ENCODE measurements at places on chromosomes 12 and 14. TPM values are rescaled to one million over a fixed set of nuclear protein-coding genes. Genes with fewer than 3 reads are reported as not detected.

DNA sequence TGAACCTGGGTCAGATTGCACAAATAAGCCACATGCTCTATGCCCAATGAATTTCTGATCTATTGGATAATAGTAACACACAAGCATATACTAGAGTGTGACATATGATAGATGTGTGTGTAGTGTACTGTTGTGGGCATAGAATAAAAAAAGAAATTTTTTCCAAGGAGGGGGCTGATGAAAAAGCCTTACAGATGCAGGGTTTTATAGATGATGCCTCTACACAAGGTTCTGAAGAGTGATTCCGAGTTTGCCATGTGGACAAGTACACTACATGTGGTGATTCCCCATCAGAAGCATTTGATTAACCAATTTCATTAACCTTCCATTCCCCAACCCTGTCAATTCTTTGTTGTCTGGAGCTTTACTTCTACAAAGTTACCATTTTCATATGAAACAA lies 45.3 kb downstream of the CPM start:
- no peak for DNase-seq
- H3K27me3 ChIP-seq: peaks cover 2% of the 10 kb centered on the region
- H3K4me1 ChIP-seq: peaks cover 14% of the 10 kb centered on the region
- no peak overlapping the region for H3K4me3 ChIP-seq
- H3K27ac ChIP-seq: no peak overlapping the region
- H3K36me3 ChIP-seq: no peaks in the 10 kb centered on the region

DNA sequence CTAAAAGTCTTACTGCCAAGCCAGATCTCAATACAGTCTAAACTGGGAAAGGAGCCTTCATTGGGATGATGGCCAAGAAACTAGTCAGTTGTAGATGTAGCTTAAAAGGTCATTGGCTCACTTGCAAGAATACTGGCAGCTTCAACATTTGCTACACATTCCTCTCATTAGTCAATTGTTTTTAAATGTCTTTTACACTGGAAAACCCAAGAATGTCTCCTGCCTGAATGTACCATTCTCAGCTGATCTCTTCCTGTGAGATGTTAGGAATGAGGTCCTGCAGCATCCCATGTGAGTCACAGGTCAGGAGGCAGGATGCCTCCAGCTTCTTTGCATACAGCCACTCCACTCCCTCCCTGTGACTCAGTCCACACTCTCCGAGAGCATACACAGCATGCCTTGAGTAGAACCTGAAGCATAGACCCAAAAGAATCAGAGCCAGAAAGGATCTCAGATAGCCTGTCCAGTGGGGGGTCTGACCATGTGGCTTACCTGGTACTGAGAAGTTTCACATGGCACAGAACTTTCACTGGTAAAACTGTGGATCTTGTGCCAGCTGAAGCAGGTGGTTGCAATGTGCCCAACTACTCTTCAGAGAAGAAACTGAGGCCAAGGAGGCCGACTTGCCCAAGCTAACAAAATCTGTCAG lies 56.0 kb upstream of the HECTD1 start:
- DNase-seq: no peak
- H3K27ac ChIP-seq: no peak overlapping the region
- H3K4me1 ChIP-seq: peaks cover 2% of the 10 kb centered on the region
- no peak overlapping the region for H3K4me3 ChIP-seq
- no peaks in the 10 kb centered on the region for H3K36me3 ChIP-seq
- H3K27me3 ChIP-seq: peaks cover 3% of the 10 kb centered on the region

DNA sequence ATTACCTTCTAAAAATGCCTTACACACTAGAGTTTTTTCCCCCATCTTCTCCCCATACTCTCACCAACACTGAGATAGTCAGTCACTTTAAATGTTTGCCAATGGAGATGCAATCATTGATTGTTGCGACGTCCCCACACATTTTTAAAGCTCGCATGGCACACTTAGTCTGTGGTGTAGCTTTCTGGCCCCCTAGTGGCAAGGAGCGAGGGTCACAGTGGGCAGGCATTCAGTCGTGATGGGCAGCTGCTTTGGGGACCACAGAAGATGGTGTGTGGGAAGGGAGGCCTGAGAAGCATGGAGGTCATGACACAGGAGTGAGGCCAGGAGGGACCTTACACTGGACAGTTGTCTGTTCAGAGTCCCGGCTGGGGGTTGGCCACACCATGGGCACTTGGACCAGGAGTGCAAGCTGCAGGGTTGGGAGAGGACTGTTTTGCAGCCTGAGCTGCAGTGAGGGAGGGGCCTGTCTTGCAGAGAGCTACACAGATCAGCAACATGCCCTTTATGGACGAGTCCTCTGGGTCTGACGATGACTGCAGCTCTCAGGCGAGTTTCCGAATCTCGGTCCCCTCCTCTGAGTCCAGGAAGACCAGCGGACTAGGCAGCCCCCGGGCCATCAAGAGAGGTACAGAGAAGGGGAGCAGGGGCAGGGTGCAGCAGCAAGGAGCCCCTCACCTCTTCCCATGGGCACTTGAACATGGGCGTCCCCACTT lies 28.6 kb downstream of the PIGH start:
- H3K27me3 ChIP-seq: peaks cover 7% of the 10 kb centered on the region
- H3K27ac ChIP-seq: no peak overlapping the region
- no peaks in the 10 kb centered on the region for H3K36me3 ChIP-seq
- DNase-seq: peak; percentile 74
- H3K4me1 ChIP-seq: no peaks in the 10 kb centered on the region
- H3K4me3 ChIP-seq: no peak overlapping the region

The SYNDIG1L gene
- total RNA-seq: 1.1 TPM

DNA sequence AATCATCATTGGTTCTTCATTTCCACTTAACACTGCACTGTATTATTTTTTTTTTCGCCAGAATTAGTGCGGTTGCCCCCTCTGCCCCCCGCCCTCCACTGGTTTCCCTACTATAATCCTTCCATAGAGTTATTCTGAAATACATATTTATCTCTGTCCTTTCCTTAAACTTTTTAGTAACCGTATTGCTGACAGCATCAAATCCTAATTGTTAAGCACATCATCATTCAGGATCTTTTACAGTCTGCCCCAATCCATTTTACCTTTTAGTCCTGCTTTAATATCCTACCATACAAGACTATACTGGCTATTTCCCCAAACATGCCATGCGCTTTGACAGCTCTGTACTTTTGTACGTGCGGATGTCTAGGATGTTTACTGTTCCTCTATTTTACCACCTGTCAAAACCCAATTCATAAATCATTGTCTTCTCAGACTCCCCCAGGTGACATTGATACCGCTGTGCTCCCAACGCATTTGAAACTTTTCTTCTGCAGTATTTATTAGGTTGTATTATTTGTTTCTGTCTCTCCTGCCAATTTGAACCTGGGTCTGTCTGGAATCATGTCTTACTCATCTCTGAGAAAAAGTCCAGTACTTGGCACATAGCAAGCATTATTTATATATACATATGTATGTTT lies 1.0 kb downstream of the FGFR1OP2 start:
- H3K4me3 ChIP-seq: peak overlapping the region; percentile 100
- no peak for DNase-seq
- peaks cover 9% of the 10 kb centered on the region for H3K36me3 ChIP-seq
- peak overlapping the region; percentile 99 for H3K27ac ChIP-seq
- peaks cover 27% of the 10 kb centered on the region for H3K4me1 ChIP-seq

DNA sequence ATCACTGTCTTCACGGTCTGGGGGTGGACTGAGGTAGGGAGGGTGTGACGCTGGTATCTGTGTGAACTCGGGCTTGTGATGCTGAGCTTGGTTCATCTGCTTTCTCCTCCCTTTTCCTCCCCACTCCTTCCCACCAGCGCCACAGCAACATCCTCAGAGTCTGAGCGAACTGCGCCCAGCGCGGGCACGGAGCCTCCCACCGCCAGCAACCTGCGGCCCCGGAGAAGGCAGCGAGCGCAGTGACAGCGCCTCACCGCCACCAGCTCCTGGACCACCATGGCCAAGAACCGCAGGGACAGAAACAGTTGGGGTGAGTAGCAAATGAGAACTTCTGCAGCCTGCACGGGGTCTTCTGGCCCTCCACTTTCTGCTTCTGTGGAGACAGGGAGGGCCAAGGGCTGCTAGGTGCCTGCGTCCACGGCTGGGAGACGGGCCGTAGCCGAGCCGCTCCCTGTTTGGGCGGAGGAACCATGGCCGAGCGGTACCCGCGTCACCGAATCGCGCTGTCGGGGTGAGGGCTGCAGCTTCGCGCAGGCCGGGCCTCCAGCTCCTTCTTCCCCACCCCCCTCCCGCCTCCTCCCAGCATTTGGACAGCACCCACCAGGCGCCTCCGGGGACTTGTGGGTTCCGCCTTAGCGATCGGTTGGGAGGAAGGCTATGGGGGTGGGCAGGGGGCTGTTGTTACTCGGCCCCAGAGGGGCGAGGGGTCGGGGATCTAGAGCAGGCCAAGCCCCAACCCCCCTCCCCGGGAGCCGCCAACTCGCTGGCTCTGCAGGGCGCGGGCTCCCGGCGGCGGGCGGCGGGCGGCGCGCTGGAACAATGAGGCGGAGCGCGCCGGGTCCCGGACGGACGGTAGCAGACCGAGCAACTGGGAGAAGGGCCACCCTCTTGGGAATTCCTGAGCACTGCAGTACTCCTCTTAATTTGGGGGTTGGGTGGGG lies at the start of gene ATL1:
ATL1 (plus strand) TSS at position 156 of the 941 bp plus-strand sequence; CDS start at position 277, 121 bp downstream.
- no peak within 1 kb of the TSS for H3K27ac ChIP-seq
- peak; percentile 59 for DNase-seq
- peaks cover 5% of the 10 kb centered on the region for H3K4me1 ChIP-seq
- no peaks in the 10 kb centered on the region for H3K36me3 ChIP-seq
- peaks cover 8% of the 10 kb centered on the region for H3K27me3 ChIP-seq
- peak within 1 kb of the TSS; percentile 92 for H3K4me3 ChIP-seq

The CAPZA3 gene
- not detected for total RNA-seq

GRCh38 chr14:101364503-101365328 lies 196.6 kb upstream of the DIO3 start:
- peaks cover 12% of the 10 kb centered on the region for H3K27me3 ChIP-seq
- no peak for DNase-seq
- no peaks in the 10 kb centered on the region for H3K4me1 ChIP-seq
- H3K36me3 ChIP-seq: no peaks in the 10 kb centered on the region

DNA sequence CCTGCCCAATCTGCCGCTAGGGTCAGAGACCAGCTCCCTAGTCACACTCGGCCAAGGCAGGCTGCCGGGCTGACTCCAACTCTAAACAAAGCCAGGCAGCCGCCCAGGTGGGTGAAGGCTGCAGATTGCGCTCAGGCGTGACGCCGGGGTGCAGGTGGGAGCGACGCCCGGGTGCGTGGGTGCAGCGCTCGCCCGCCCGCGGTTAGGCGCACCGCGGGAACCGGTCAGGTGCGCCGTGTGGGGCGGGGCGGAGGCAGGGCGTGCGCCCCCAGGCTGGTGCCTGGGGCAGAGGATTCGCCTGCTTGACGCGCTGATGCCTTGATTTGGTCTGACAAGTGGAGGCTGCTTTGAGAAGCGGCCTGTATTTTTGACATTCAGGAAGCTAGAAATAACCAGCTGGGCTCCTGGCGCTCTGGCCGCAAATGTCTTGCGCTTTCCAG lies 126.7 kb upstream of the HIF1A start:
- peak overlapping the region; percentile 19 for H3K27ac ChIP-seq
- peaks cover 8% of the 10 kb centered on the region for H3K27me3 ChIP-seq
- peaks cover 5% of the 10 kb centered on the region for H3K36me3 ChIP-seq

- H3K27me3 ChIP-seq: peaks cover 5% of the 10 kb centered on the region
- no peak overlapping the region for H3K4me3 ChIP-seq
- no peak for DNase-seq
- H3K36me3 ChIP-seq: no peaks in the 10 kb centered on the region
- no peak overlapping the region for H3K27ac ChIP-seq
Measured at GRCh38 chr14:100651999-100652508, 64.8 kb upstream of the BEGAIN start.

The PMEL gene
- 136 TPM for total RNA-seq

- H3K4me3 ChIP-seq: no peak overlapping the region
- H3K27ac ChIP-seq: no peak overlapping the region
- H3K4me1 ChIP-seq: no peaks in the 10 kb centered on the region
Measured at GRCh38 chr14:80385336-80385735, 174.0 kb upstream of the DIO2 start.

The CISTR gene
- 1.4 TPM for total RNA-seq

The NFATC4 gene
- total RNA-seq: 42.4 TPM

The RAPGEF3 gene
- 81.5 TPM for total RNA-seq

The NUDT14 gene
- total RNA-seq: 135 TPM

- no peak overlapping the region for H3K4me3 ChIP-seq
- no peak overlapping the region for H3K27ac ChIP-seq
- H3K36me3 ChIP-seq: peaks cover 7% of the 10 kb centered on the region
- no peaks in the 10 kb centered on the region for H3K4me1 ChIP-seq
- no peak for DNase-seq
Measured at GRCh38 chr14:44041700-44042099, 465.4 kb downstream of the FSCB start.

DNA sequence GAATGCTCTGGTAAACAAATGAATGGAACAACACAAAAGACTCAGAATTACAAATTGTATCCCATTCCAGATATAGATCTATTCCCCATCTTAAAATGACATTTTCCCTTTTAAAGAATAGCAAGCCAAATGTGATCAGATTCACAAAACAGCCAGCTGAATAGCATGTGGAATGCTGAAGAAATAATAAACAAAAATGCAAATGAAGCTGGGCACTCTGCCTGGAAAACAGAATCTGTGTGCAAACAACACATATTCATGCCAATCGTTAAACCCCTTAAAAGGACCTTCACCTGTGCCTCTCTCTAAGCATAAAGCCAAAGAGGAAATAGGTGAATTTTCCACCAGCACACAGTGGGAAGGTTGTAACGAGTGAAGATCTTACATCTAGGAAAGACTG lies 67.9 kb upstream of the PDZRN4 start:
- H3K27me3 ChIP-seq: no peaks in the 10 kb centered on the region
- DNase-seq: no peak
- no peak overlapping the region for H3K27ac ChIP-seq
- no peaks in the 10 kb centered on the region for H3K36me3 ChIP-seq
- no peaks in the 10 kb centered on the region for H3K4me1 ChIP-seq
- H3K4me3 ChIP-seq: no peak overlapping the region

The RNASE7 gene
- not detected for total RNA-seq

- H3K36me3 ChIP-seq: no peaks in the 10 kb centered on the region
- no peak for DNase-seq
- no peak overlapping the region for H3K4me3 ChIP-seq
- peak overlapping the region; percentile 36 for H3K27ac ChIP-seq
Measured at GRCh38 chr12:65878540-65878939, 54.3 kb downstream of the HMGA2 start.

Measured in endothelial cell (in vitro differentiated cells).